Regular cardiac myocyte (primary cell): ENCODE measurements at places on chromosomes 7 and 10. TPM values are rescaled to one million over a fixed set of nuclear protein-coding genes. Genes with fewer than 3 reads are reported as not detected.

The TMEM225B gene
- under 0.01 and 0.85 TPM in 2 replicates for total RNA-seq

The ACSL5 gene
- 0.96 and 2.3 TPM in 2 replicates for total RNA-seq

The TSPAN33 gene
- total RNA-seq: 0.19 and 0.85 TPM in 2 replicates

The SMKR1 gene
- not detected in 2 replicates for total RNA-seq
